Spleen (tissue), 13 donors: ENCODE measurements at places on chromosomes 2 and 18. TPM values are rescaled to one million over a fixed set of nuclear protein-coding genes. Genes with fewer than 3 reads are reported as not detected.

DNA sequence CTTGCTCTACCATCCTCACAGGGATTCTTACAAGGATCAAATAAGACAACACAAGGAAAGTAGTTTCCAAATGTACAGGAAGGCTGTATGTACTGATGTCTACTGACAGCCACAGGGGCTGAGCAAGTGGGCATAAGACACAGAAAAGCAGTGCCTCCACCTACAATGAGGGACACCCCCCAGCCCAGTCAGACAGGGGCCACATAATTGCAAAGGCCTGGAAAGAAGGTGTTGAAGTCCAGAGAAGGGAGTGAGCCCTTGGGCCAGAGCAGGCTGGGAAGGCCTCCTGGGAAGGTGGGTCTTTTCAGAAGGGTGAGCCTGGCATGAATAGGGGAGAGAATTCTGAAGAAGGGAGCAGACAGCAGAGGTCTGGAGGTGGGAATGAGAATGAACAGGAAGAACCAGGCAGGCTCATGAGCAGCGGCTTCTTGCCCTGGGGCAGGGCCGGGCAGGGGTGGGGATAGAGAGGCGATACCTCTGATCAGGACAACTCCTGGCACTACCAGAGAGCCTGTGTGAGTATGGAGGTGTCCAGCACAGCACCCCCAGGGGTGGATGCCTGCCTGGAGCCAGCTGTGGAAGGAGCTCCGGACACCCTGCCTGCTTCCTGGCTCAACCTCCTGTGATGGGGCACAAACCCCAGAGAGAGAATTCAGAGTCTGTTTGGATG lies 30.1 kb downstream of the HS1BP3 start:
- H3K36me3 ChIP-seq, result peaks cover 88% of the 10 kb centered on the region
- H3K27me3 ChIP-seq, result no peaks in the 10 kb centered on the region
- no peak overlapping the region for H3K4me3 ChIP-seq
- DNase-seq, result peak; percentile 58

GRCh38 chr18:46294318-46294717 lies 190.1 kb downstream of the HAUS1 start:
- H3K27ac ChIP-seq, result no peak overlapping the region
- H3K27me3 ChIP-seq, result no peaks in the 10 kb centered on the region
- H3K36me3 ChIP-seq, result no peaks in the 10 kb centered on the region

DNA sequence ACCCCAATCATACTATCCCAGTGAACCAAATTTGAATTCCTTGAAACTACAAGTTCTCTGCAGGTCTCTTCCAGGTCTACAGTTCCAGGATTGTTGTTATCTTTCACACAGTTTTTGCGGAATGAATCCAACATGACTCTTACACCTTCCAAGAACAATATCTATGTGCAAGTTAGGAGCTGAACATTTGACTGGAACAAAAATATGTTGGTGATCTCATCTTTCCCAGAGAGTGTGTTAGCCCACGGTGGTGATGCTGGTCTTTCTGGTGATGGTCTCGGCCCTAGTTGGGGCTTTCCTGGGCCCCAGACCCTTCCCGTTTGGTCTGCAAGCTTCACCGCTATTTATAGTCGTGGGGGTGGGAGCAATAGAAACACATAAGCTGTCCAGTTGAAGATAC lies 173.7 kb downstream of the TPGS2 start:
- H3K36me3 ChIP-seq, result no peaks in the 10 kb centered on the region
- DNase-seq, result no peak
- no peak overlapping the region for H3K4me3 ChIP-seq

DNA sequence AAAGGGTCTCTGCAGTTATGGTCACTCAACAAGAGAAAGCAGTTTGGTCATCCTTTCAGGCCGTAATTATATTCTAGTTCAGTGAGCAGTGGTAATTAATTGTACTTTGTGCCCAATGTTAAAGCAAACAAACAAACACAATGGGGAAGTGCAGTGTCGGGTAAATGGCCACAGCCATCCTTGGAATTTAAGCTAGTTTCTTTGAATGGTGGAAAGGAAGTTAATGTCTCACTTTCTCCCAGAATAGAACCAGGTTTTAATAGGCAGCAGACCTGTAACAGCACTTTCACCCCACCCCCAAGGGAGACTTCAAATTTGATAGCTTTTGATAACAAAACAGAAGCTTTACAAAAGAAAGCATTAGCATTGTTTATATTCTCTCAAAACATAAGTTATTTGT lies 20.0 kb upstream of the ITGAV start:
- H3K27me3 ChIP-seq, result no peaks in the 10 kb centered on the region
- no peaks in the 10 kb centered on the region for H3K36me3 ChIP-seq
- H3K27ac ChIP-seq, result no peak overlapping the region
- DNase-seq, result no peak
- H3K4me1 ChIP-seq, result no peaks in the 10 kb centered on the region

GRCh38 chr18:8461544-8461943 lies 147.7 kb upstream of the RAB12 start:
- H3K4me1 ChIP-seq, result no peaks in the 10 kb centered on the region
- H3K4me3 ChIP-seq, result no peak overlapping the region
- H3K36me3 ChIP-seq, result no peaks in the 10 kb centered on the region
- no peaks in the 10 kb centered on the region for H3K27me3 ChIP-seq
- no peak overlapping the region for H3K27ac ChIP-seq

YWHAQ gene
- 124 TPM for total RNA-seq

ASB18 gene
- not detected for total RNA-seq

NEB gene
- 2.3 TPM for total RNA-seq
